DND-41 (cell line): ENCODE measurements at places on chromosomes 2 and 18.

DNA sequence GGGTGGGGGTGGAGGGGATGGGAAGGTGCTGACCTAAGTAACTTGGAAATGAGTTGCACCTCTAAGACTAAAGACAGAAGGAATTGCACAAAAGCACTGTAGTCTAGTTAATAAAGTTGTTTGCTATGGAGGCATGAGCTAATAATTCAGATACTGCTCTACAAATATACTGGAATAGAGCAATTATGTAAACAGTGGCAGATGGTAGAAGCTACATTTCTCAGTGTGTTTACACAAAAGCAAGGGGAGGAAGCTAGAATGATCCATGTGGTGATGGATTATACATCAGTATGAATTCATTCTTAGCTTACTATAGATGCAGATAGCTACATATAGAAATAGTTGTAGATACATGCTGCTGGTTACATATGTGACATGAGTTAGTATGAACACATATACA lies 27.6 kb upstream of the UBE2F start:
- DNase-seq, result no peak

- DNase-seq, result no peak
Measured at GRCh38 chr2:196338440-196338839, 167.1 kb upstream of the STK17B start.

- DNase-seq, result no peak
Measured at GRCh38 chr2:132911726-132912724, 242.0 kb upstream of the LYPD1 start.

DNA sequence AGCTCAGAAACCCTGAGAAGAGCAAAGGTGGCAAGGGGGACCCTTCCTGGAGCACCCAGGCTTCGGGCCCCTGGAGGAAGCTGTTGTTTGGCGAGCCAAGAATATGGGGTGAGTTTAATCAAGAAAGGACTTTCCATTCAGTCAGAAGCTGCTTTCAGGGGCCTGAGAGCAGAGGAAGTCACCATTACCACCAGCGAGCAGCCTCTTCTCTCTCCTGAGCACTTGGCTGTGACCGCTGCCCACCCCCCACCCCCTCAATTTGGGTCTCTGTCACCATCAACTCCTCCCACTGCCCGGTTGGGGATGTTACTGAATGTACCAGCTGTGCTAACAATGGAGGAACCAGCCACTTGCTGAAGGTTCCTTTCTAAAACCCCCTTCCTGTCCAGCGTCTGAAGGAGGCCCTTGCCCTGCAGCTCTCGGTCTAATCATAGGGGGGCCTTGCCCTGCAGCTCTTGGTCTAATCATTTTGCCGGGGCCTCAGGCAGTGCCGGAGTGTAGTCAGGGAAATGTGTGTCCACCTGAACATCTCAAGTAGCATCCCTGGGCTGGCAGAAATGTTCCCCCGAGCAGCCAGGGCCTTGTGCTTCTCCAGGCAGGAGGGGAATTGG lies 943 bp downstream of the INPP5D start:
- peak; percentile 53 for DNase-seq

GRCh38 chr2:204226305-204226880 lies 289.8 kb downstream of the ICOS start:
- no peak for DNase-seq
